ENCODE measurements at places on chromosomes 3 and 15.

DNA sequence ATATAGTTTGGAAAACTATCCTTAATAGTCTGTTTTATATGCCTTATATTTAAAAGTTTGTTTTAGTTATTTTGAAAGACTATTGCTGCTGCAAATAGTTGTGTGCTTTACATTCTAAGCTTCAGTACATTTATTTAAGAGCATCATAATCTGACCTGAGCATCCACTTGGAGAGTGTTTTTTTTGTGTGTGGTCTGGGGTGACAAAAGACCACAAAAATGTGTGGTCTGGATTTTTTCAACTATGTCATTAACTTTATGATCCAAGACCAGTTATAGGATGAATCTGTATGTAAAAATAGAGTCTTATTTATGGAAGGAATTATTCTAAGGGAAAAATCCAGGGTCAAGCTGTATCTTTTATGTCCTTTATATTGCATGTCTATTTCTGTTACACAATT lies 77.4 kb downstream of the SLTM start:
- no peak for DNase-seq

- DNase-seq, result no peak
Observed at GRCh38 chr3:18623220-18623619, 198.1 kb upstream of the SATB1 start.

DNA sequence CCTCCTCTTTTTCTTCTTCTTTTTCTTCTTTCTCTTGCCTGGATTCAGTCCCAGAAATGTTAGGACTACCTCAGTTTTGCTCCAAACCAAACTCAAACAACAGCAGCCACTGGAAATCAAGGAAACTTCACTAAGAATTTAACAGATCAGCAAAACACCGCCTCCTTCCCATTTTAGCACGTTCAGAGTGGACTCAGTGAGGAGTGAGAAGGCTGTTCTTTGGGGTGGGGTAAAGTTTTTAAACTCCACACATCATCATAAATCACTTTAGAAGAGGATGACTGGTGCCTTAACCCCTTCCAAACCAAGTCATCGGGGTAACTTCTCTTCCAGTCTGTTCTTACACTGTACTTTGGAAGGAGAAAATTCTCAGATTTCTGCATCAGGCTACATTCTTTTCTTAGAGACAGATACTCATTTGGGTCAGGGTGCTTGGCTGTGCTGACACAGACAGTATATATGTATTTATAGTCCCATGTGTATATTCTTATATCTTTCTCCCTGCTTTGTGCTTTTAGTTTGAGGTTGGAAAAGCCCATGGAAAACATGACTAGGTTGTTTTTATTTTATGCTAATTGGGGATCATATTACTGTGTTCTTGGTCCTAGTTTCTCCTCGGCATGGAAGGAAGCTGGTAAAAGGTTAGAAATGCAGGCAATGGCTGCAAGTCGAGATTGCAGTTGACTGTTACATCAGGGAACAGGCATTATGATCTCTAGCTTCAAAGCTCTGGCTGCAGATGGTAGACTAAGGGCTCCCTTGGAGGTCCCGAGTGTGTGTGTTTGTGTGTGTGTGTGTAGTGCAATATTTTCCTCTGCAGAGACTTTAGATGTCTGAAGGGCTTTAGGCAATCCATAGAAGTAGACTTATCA lies at the start of gene CCDC80:
TSS of gene CCDC80 (minus strand) at position 214 of the 872 bp plus-strand sequence. CDS start 1,238 bp downstream, outside the sequence.
- DNase-seq, result no peak

DNA sequence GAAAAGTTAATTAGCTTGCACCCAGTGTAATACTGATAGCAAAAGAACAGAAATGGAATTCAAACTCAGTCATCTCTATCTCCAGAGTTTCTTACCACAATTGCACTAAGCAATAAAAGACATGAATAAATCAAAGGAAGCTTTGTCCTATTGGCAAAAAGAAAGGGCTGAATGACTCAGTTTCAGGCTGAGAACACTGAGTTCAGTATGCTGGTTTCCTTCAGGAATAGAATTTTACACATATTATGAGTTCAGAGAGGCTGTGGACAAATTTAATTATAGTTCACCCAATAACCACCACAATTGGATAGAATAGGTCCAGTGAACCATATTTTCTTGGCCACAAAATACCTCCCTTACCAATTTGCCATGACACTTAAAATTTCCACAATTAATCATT lies 249.7 kb downstream of the KCNMB2 start:
- no peak for DNase-seq

- no peak for DNase-seq
Observed at GRCh38 chr15:48415036-48415886, 84.0 kb downstream of the DUT start.

DNA sequence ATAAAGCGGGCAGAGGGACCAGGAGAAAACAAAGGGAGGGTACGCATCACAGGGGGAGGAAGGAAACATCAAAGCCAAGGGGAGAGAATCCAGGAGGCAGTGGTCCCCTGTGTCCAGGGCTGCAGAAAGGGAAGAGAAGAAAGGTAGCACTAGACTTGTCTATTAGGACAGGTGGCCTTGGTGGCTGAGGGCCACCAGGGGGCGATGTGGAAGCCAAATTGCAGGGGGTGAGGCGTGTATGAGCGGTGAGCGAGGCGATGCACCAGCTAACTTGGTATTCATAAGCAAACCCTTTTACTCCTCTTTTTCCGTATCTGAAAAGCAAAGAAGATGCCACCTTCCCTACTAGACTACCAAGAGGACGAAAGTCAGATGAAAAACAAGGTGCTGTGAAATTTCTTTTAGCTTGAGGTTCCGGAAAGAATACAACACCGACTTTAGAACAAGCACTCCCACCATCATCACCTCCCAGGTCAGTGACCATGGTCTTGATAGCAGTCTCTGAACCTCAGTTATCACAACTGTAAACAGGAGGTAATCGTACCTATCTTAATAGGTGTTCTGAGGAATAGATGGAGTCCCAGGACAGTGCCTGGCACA lies 654.4 kb upstream of the ADAMTS9 start:
- peak; percentile 55 for DNase-seq

DNA sequence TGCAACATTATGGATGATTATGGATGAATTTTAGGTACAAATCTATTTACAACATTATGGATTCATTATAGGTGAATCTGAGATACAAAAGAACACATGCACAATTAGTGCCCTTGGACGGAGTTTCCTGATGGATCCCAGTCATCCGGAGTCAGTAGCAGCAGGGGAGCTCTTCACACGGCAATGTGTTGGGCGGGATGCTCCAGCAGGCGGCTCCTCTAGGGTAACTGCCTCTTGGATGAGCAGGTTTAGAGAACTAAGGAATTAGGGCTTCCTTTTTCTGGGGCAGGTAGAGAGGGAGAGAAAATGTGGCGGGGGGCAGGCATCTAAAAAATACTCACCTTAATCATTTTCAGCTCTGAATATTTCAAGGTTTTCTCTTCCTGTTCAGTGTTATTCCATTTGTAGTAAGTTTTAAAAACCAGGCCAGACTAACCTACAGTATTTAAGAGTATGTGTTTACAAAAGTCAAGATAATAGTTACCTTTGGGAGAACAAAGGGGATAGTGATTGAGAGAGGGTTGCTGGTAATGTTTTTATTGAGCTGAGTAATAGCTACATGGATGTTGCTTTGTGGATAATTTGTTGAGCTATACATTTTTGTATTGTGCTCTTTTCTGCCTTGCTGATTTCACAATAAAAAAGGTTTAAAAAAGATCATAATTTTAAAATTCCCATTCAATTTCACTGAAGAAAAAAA lies 27.4 kb upstream of the GOLM2 start:
- DNase-seq, result no peak

DNA sequence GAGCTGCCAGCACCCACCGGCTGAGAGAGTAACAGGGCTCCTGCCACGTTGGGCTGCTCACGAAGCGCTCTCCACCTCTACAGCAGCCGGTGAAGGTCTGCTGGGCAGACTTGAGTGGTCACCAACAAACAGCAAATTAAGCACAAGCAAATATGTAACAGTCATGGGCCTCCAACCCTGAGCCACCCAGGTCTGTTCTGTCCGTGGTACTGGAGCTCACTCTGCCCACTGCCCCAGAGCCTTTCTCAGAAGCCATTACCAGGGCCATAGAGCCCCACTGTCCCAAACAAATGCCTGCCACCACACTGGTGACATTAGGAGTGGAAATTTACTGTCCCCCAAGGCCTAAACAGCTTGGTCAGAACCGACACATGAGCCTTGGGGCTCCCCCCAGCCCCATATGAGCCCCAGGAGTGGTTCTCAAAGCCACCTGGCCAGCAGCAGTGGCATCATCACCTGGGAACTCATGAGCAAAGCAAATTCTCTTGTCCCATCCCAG lies 56.6 kb downstream of the LRIG1 start:
- DNase-seq, result no peak

GRCh38 chr3:147383617-147384016 lies 22.7 kb downstream of the ZIC4 start:
- DNase-seq, result no peak

GRCh38 chr3:159852821-159853505 lies 135.7 kb upstream of the IL12A start:
- no peak for DNase-seq

GRCh38 chr15:70050441-70050840 lies 47.3 kb downstream of the TLE3 start:
- no peak for DNase-seq

- no peak for DNase-seq
Observed at GRCh38 chr15:22888120-22888859, 49.8 kb downstream of the NIPA2 start.

DNA sequence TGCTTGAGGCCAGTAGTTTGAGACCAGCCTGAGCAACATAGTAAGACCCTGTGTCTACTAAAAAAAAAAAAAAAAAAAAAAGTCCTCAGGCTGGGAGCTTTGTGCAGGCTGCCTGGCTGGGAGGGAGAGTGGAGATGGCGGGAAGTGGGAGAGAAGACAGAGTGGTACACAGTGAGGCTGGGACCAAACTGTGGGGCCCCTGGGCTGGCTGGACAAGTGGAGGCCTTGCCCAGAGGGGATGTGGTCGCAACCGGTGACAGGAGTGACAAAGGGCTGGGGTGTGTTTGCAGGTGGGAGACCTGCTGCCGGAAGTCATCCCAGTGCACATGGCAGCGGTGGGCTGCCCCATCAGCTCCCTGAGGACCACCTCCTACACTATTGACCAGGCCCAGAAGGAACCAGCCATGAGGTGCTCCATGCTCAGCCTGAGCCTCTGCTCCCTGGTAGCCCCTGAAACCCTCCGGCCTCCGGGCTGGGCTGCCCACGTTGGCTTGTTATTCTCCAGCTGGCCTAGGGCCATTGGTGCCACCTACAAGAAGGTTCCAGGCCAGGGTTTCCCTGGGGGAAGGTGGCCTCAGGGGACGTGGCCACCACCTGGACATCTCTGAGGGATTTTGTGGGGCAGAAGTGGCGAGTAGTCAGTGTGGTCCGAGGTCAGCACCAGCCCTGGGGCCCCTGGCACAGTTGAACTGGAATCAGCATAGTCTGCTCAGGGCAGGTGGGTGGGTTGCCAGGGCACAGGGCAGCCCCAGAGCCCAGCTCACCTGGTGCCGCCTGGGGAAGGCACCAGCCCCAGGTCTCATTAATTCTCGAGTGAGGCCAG lies 22.7 kb downstream of the ACAA1 start:
- DNase-seq, result no peak

GRCh38 chr3:58210761-58211460 lies at the start of gene DNASE1L3:
TSS of gene DNASE1L3 (minus strand) at chr3:58210972. CDS start at chr3:58210906, 66 bp downstream.
- no peak for DNase-seq
